ENCODE measurements at places on chromosomes 16 and 17. TPM values are rescaled to one million over a fixed set of nuclear protein-coding genes. Genes with fewer than 3 reads are reported as not detected.
A peak's percentile ranks its signal among the peaks of the same experiment; 100 is the strongest.

The ASPSCR1 gene
- 33.6 TPM for total RNA-seq

The CCL16 gene
- not detected for total RNA-seq

DNA sequence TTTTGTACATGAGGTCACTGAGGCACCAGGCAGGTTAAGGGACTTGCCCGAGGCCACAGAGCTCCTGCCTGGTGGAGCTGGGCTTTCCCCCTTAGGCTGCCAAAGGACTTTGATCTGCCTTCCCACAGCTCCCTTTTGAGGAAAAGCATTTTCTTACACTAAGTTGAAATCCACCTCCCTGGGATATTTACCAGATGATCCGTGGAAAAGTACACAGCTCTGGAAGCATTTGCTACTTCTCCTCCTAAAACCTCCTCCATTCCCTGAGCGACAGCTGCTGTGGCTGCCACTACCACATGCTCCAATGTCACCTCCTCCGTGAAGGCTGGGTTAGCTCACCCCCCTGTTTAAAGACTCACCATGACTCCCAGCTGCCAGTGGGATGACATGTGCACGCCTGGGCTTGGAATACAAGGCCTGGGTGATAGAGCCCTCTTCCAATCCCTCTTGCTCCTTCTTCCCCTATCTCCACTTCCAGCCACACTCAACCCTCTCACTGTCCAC, 1.2 kb upstream of the MPRIP start:
- no peaks in the 10 kb centered on the region for H3K27me3 ChIP-seq
- no peaks in the 10 kb centered on the region for H3K36me3 ChIP-seq
- peak overlapping the region; percentile 60 for H3K4me3 ChIP-seq
- no peak for DNase-seq

DNA sequence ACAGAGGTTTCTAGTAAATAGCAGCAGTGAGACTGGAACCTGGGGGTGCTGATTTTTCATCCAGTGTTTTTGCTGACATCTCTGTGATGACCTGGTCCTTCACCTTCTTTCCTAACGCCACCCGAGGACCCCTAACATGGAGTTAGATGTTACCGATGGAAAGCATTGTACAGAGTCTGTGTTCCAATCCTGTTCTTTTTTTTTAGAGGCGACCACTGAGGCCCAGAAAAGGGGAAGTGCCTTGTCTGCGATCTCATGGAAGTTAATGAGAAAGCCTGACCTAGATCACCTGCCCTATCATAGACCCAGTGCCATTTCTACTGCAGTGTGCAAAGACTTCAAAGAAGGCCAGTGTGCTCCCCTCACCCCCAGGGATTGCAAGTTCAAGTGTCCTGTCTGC, 362.5 kb downstream of the CA10 start:
- H3K4me1 ChIP-seq, result no peaks in the 10 kb centered on the region
- no peak overlapping the region for H3K27ac ChIP-seq
- DNase-seq, result no peak
- no peak overlapping the region for H3K4me3 ChIP-seq
- peaks cover 7% of the 10 kb centered on the region for H3K27me3 ChIP-seq

DNA sequence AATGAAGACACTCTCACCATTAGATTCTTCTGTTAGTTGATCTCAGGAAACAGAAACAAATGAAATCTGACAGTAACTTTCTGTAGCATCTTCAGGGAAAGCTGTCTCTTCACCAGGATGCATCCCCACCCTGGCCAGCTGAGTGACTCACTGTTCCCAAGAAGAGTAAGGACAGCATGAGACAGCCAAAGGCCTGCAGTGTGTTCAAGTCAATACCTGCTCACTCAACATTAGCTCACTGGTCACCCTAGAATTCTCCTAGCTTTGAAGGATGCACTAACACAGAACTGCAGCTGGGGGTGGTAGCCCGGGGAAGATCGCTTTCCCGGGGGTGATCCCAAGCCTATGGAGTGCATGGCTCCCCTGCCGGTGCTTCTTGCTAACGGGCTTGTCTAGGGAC, 28.2 kb upstream of the CLEC18B start:
- H3K4me3 ChIP-seq, result no peak overlapping the region
- H3K36me3 ChIP-seq, result peaks cover 28% of the 10 kb centered on the region
- no peaks in the 10 kb centered on the region for H3K4me1 ChIP-seq
- no peaks in the 10 kb centered on the region for H3K27me3 ChIP-seq
- H3K27ac ChIP-seq, result no peak overlapping the region

Measured in activated naive CD4-positive, alpha-beta T cell treated with anti-CD3 and anti-CD28 coated beads for 36 hours (primary cell).